ENCODE measurements at places on chromosomes 12 and 14. TPM values are rescaled to one million over a fixed set of nuclear protein-coding genes. Genes with fewer than 3 reads are reported as not detected.
A peak's percentile ranks its signal among the peaks of the same experiment; 100 is the strongest.

GRCh38 chr12:2225696-2226095, 172.9 kb downstream of the CACNA1C start:
- H3K36me3 ChIP-seq = peaks cover 4% of the 10 kb centered on the region
- no peak overlapping the region for H3K4me3 ChIP-seq
- H3K27me3 ChIP-seq = no peaks in the 10 kb centered on the region
- no peak overlapping the region for H3K27ac ChIP-seq
- no peak for DNase-seq

GRCh38 chr12:5912437-5913334, 32.4 kb downstream of the ANO2 start:
- H3K4me3 ChIP-seq = no peak overlapping the region
- H3K4me1 ChIP-seq = no peaks in the 10 kb centered on the region
- H3K27me3 ChIP-seq = peaks cover 35% of the 10 kb centered on the region
- H3K36me3 ChIP-seq = no peaks in the 10 kb centered on the region
- no peak overlapping the region for H3K27ac ChIP-seq

GRCh38 chr14:69673104-69673503, 61.7 kb downstream of the SUSD6 start:
- H3K4me1 ChIP-seq = peaks cover 85% of the 10 kb centered on the region
- H3K36me3 ChIP-seq = no peaks in the 10 kb centered on the region
- peak overlapping the region; percentile 87 for H3K27ac ChIP-seq
- no peak for DNase-seq

Gene TARBP2
- 23.5 TPM for total RNA-seq

DNA sequence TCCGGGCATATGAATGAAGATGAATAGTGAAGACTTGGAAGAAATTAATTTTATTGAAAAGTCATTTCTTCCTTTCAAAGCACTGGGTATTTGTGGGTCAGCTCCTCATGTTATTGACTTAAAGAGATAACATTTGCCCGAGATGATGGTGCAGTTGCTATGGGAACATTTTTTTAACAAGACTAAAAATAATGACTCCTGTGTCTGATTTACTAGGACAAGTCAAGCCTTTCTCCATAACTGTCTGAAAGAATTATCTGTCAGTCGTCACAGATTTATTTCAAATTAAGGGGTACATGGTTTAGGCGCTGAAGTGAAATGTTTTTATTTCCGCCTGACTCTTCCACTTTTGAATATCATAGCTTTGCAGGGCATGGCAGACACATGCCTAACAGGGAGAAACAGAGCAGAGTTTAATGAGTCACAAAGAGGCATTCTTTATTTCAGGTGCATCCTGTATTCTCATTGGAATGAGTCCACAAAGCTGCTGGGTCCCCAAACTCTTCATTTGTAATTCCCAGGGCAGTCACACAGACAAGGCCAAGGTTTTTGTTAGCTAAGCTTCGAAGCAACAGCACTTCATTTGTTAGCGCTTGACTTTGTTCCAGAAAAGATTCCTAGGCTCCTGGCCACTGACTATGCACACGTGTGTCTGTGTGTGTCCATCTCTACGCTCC, 4.3 kb upstream of the GPHB5 start:
- no peak overlapping the region for H3K4me3 ChIP-seq
- no peak overlapping the region for H3K27ac ChIP-seq
- peaks cover 20% of the 10 kb centered on the region for H3K27me3 ChIP-seq

GRCh38 chr12:3490895-3491144, 183 bp upstream of the PRMT8 start:
- peaks cover 2% of the 10 kb centered on the region for H3K36me3 ChIP-seq
- DNase-seq = no peak
- peaks cover 19% of the 10 kb centered on the region for H3K4me1 ChIP-seq
- peaks cover 71% of the 10 kb centered on the region for H3K27me3 ChIP-seq

GRCh38 chr12:3366451-3367110, 124.4 kb upstream of the PRMT8 start:
- no peaks in the 10 kb centered on the region for H3K36me3 ChIP-seq
- peaks cover 37% of the 10 kb centered on the region for H3K27me3 ChIP-seq
- H3K4me1 ChIP-seq = peaks cover 3% of the 10 kb centered on the region
- H3K27ac ChIP-seq = no peak overlapping the region
- peak overlapping the region; percentile 32 for H3K4me3 ChIP-seq

DNA sequence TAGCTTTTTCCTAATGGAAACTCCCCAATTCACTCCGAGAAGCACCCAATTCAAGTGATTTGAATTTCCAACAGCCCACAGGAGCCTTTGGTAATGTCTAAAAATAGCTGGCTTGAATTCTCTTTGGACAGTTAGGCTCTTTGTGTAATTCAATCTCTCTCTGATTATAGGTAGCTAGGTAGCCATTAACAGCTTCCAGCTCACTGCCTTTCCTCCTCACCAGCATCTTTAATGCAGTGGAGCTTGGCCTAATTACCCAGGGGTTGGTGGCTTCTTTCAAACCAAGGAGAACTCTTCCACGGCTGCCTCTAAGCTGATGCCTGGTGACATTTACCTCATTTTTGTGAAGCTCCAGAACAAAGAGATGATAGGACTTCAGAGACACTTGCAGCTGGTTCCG, 86.4 kb downstream of the WSCD2 start:
- no peak overlapping the region for H3K27ac ChIP-seq
- no peaks in the 10 kb centered on the region for H3K4me1 ChIP-seq
- H3K27me3 ChIP-seq = peaks cover 23% of the 10 kb centered on the region
- no peak overlapping the region for H3K4me3 ChIP-seq
- no peak for DNase-seq
- no peaks in the 10 kb centered on the region for H3K36me3 ChIP-seq

- H3K36me3 ChIP-seq = peaks cover 5% of the 10 kb centered on the region
- no peak for DNase-seq
- H3K4me3 ChIP-seq = no peak overlapping the region
- H3K27me3 ChIP-seq = no peaks in the 10 kb centered on the region
These were observed 152.3 kb downstream of the MSRB3 start for GRCh38 chr12:65430571-65431306.

- no peak overlapping the region for H3K4me3 ChIP-seq
- peaks cover 14% of the 10 kb centered on the region for H3K4me1 ChIP-seq
- peaks cover 2% of the 10 kb centered on the region for H3K36me3 ChIP-seq
- peaks cover 16% of the 10 kb centered on the region for H3K27me3 ChIP-seq
- no peak for DNase-seq
These were observed 38.8 kb downstream of the NTF3 start for GRCh38 chr12:5470703-5471102.

Gene CDKN1B
- total RNA-seq = 32.1 TPM

Gene ADGRD1
- total RNA-seq = 4.7 TPM

Gene MCRS1
- total RNA-seq = 47.2 TPM

Gene CLEC9A
- not detected for total RNA-seq

DNA sequence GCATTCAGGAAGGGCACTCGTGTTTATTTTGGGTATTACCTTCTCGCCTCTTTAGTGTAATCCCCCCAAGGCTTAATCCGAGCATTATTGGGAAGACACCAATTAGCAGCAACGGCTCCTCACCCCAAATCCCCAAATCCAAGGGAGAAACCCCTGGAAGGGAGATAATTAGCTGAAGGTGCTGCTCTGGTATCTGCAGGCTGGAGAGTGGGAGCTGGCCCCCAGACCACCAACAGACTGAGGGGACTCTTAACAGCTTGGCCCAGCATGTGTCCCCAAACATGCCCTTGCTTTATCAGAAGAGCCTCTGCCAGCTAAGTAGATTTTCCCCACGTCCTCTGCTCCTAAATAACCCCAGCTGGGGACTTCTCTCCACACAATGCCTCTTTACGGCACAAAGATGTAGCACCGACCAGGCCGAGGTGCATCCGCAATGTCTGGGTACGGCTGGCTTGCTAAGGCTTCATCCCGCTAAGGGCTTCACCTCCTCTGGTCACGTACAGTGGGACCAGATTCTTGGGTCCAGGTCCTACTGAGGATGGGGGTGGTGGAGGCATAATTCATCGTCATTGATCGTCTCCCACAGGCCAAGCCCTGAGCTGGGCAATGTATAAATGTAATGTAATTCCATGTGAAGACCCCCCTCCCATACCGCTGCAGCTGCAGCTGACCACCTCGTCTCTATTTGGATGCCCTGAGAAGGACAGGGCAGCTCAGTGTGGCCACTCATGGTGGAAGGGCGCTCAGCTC, 123.7 kb upstream of the GSC start:
- no peak for DNase-seq
- peaks cover 17% of the 10 kb centered on the region for H3K4me1 ChIP-seq
- H3K27ac ChIP-seq = no peak overlapping the region
- H3K27me3 ChIP-seq = no peaks in the 10 kb centered on the region
- H3K36me3 ChIP-seq = no peaks in the 10 kb centered on the region

Gene NGB
- total RNA-seq = not detected

GRCh38 chr12:43551971-43552559, at the start of gene ADAMTS20:
Gene ADAMTS20 (minus strand): TSS chr12:43552203. CDS start chr12:43551921, 282 bp downstream.
- H3K27ac ChIP-seq = no peak within 1 kb of the TSS
- peak within 1 kb of the TSS; percentile 84 for H3K4me3 ChIP-seq
- peak; percentile 91 for DNase-seq
- peaks cover 15% of the 10 kb centered on the region for H3K4me1 ChIP-seq

DNA sequence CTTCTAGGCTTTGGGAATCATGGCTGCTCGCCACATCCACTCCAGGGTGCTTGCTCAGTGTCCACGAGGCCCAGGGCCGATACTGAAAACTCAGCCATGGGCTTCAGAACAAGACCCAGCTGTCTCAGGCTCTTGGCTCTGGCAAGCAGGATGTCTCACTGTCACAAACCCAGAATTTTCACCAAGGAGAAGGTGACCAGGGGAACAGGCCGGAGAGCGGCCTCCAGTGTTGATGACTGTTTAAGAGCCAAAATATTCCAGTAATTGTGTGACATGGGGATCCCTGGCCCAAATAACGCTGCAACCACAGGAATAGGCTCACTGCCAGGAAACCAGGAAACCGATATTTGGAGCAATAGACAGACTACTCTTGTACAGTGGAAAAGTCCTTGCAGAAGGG, 9.8 kb upstream of the SERPINA5 start:
- peaks cover 2% of the 10 kb centered on the region for H3K27me3 ChIP-seq
- no peak overlapping the region for H3K4me3 ChIP-seq
- H3K27ac ChIP-seq = peak overlapping the region; percentile 79
- H3K36me3 ChIP-seq = no peaks in the 10 kb centered on the region
- peaks cover 15% of the 10 kb centered on the region for H3K4me1 ChIP-seq
- no peak for DNase-seq

Gene MYO1H
- total RNA-seq = not detected

Gene WIF1
- total RNA-seq = not detected

- no peaks in the 10 kb centered on the region for H3K4me1 ChIP-seq
- H3K27me3 ChIP-seq = peaks cover 26% of the 10 kb centered on the region
- DNase-seq = no peak
- no peak overlapping the region for H3K27ac ChIP-seq
These were observed 13.3 kb upstream of the TMCC3 start for GRCh38 chr12:94663702-94664101.

- no peaks in the 10 kb centered on the region for H3K36me3 ChIP-seq
- DNase-seq = peak; percentile 11
- H3K4me3 ChIP-seq = no peak overlapping the region
These were observed 2.7 kb upstream of the RABGGTA start for GRCh38 chr14:24274101-24274543.

- no peak overlapping the region for H3K27ac ChIP-seq
- H3K4me1 ChIP-seq = peaks cover 7% of the 10 kb centered on the region
- no peak overlapping the region for H3K4me3 ChIP-seq
- DNase-seq = no peak
- H3K36me3 ChIP-seq = no peaks in the 10 kb centered on the region
These were observed 173.6 kb upstream of the ALG10B start for GRCh38 chr12:38142974-38143373.

- peaks cover 7% of the 10 kb centered on the region for H3K4me1 ChIP-seq
- DNase-seq = no peak
- no peaks in the 10 kb centered on the region for H3K36me3 ChIP-seq
- no peak overlapping the region for H3K4me3 ChIP-seq
- no peaks in the 10 kb centered on the region for H3K27me3 ChIP-seq
- no peak overlapping the region for H3K27ac ChIP-seq
These were observed 106.6 kb downstream of the DYRK2 start for GRCh38 chr12:67754933-67755697.

Gene KRT72
- not detected for total RNA-seq

Gene HHIPL1
- 1.6 TPM for total RNA-seq

DNA sequence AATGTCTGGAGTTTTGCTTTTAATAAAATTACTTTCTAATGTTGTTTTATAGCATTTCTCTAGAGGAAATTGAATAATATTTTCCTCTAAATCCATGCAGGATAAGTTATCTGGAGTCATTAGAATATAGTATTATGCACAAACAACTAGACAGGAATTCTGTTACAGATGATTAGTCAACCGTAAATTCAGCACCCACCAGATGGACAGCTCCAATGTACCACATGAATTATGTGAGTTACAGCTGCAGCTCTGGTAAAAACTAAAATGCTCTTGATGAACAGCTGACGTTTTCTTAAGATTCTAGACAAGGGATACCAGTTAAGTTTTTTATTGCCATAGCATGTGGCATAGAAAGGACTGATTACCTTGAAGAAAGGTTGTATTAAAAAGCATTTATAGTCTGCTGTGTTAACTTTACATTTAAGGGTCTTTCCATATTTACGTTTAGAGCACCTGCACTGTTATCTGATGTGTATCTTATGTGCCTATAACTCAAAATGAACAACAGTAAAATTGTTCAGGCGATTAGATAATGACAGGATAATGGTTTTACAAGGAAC, 321.4 kb upstream of the LRFN5 start:
- no peak overlapping the region for H3K27ac ChIP-seq
- no peaks in the 10 kb centered on the region for H3K27me3 ChIP-seq
- no peaks in the 10 kb centered on the region for H3K4me1 ChIP-seq

DNA sequence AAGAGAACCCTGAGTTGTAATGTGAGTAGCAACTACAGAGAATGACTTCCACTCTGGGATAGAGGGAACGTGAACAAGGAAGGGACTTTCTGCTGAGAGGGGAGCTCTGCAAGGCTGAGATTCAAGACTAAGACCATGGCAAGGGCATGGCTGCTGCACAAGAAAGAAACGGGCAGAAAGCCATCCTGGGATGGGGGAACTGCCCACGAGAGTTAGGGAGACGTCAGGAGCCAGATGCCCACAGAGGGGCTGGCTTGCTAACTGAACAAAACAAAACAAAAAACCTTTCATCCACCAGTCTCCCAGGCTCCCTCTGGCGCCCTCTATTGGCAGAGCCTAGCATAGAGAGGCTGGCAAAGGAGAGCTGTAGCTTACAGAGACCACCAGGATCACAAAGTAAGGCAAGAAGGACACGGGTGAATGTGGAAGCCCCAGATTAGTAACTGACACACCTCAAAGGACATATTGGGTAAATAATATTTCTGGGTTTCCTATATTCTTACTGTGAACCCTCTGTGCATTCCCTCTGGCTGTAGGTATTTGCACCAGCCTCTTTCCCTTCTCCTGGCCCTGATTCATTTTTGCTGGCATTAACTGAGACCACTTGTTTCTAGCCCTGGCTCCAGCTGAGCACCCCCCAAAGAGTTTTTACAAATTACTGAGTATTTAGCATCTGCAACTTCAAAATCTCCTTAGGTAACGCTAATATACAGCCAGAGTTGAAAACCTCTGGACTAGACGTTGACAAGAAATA, 338.3 kb downstream of the EMP1 start:
- no peak overlapping the region for H3K4me3 ChIP-seq
- H3K27ac ChIP-seq = no peak overlapping the region
- H3K27me3 ChIP-seq = peaks cover 18% of the 10 kb centered on the region
- H3K4me1 ChIP-seq = no peaks in the 10 kb centered on the region

DNA sequence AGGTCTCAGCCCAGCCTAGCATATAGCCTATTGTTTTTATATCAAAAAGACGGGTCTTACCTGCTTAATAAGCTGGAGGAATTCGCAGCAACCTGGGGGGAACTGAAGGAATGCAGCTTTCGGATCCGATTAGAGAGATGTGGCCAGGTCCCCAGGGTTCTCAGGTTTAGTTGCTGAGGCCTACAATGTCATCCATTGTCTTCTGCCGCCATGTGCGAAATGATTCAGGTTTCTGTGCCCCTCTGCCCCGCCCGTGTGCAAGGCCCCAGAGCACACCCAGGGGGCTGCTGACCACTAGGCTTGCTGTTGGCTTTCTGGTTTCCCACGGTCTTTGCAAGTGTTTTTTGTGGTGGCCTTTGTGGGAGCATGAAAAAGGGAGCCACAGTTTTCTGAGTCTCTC, 154.5 kb upstream of the TBX3 start:
- no peaks in the 10 kb centered on the region for H3K27me3 ChIP-seq
- H3K27ac ChIP-seq = no peak overlapping the region
- no peak for DNase-seq
- no peak overlapping the region for H3K4me3 ChIP-seq

Data from chondrocyte (in vitro differentiated cells).